ENCODE measurements at places on chromosomes 3 and 15.
A peak's percentile ranks its signal among the peaks of the same experiment; 100 is the strongest.

- no peak for DNase-seq
Observed at GRCh38 chr15:90413411-90414379, 25.7 kb downstream of the IQGAP1 start.

- DNase-seq, result no peak
Observed at GRCh38 chr15:43854801-43855200, 28.0 kb downstream of the WDR76 start.

DNA sequence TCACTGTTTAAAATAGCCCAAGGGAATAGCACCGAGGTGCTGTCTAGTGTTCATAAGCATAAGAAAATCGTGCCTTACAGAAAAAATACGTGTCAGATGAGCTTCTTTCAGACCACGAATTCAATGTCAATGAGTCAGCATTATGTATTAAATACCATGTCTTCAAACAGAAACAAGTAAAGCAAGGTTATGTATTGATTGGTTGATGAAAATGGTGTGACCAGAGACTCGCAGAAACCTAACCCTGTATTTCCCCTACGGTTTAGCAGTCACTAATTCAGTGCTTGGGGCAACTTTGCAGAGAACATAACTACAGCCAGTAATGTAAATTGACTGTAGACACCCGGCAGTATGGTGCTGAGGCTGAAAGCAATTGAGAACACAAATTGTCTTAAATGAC is 307.7 kb downstream of the IL5RA start:
- no peak for DNase-seq

- DNase-seq, result no peak
Observed at GRCh38 chr3:88188436-88188835, 38.7 kb downstream of the C3orf38 start.

DNA sequence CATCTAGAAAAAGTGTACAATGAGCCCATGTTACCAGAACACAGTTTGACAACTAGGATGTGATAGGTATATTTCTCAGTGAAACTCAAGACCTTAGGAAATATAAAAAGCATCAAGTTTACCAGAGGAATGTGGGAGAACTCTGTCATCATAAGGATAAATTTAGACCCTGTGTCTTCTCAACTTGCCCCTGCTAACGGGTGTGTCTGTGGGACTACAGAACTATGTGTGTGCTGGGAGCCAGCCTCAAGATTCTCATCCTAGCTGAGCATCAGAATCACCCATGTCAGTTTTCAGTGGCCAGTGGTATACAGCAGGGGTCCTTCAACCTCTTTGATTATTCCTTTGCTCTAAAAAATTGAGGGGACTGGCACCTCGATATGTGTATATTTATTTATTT is 393.3 kb downstream of the PLCL2 start:
- no peak for DNase-seq

DNA sequence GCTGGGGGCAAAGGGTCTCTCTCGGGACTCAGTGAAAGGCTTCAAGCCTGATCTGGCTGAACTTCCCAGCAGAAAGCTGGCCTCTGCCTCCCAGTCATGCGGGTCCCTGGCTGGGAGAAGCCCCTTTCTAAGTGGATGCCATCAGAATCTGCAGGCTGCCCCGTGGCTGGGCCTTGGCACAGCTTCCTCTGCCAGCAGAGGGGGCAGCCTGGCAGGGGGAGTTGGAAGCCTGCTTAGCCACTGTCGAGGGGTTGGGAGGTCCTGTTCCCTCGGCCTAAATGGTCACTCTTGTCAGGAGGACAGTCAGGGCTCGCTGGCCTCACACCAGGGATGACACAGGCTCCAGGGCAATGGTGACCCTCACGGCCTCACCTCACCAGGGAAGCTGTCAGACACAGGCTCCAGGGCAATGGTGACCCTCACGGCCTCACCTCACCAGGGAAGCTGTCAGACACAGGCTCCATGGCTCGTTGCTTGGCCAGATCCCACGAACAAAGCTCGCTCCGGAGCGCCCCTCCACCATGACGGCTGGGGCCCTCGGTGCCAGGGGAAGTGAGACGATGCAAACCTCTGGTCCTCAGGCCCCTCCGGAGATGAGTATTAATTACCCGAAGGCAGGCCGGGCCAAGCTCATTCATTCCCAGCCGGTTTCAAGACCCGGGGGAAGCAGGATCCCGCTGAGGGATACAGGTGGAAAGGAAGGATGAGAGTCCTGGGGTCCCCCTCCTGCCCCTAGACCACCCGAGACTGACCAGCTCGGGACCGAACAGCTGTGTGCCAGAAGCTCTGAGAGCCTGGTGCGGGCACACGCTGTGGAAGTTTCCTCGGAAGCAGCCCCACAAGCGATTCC is 151.0 kb downstream of the CHSY1 start:
- DNase-seq, result no peak

DNA sequence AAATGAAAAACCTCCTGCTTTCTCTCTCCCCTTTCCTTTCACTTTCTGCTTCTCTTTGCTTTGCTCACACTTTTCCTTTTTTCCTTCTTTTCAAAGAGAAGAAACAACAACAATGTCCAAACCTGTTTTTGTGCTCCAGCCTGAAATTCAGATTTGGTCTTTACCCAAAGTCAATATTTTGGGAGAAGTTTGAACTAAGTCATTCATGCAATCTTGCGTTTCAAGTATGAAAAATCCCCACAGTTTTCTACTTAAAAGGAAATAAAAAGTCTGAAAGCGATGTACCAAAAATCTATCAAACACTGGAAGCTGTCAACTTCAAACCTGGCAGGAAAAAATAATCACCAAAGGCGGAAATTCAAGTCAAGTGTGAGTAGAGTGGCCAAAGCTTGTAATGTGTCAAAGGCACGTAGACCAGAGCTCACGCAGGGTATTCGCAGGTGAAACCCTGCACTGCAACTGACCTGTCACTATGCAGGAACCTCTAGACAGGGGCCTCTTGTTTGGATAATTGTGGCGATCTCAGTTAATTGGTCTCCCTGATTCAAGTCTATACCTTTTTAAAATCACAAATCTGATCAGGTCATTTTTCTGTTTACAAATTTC is 118.8 kb upstream of the GALNT15 start:
- DNase-seq, result no peak

DNA sequence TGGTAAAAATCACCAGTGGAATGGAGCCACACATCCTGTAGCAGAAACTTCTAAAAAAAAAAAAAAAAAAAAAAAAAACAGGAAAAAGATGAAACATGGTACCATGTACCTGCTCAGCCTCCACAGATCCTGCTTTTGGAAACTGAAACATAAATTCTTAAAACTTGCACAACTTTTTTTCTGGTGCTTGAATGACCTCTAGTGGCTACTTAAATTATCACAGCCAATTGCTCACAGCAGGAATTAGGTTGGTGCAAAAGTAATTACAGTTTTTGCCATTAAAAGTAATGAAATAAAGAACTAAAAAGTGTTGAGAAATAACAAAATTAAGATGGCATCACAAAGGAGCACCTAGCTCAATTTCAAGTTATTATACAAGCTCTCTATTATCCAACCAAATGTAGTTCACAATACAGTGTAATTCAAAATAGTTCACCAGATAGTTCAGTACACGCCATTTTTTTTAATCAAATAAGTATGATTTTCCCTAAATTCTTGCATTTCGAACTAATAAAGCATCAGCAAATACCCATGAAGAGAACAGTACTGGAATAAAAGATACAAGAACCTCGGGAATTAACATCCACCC is 80.6 kb downstream of the ULK4 start:
- peak; percentile 31 for DNase-seq

- no peak for DNase-seq
Observed at GRCh38 chr15:85462029-85462428, 81.6 kb downstream of the AKAP13 start.

DNA sequence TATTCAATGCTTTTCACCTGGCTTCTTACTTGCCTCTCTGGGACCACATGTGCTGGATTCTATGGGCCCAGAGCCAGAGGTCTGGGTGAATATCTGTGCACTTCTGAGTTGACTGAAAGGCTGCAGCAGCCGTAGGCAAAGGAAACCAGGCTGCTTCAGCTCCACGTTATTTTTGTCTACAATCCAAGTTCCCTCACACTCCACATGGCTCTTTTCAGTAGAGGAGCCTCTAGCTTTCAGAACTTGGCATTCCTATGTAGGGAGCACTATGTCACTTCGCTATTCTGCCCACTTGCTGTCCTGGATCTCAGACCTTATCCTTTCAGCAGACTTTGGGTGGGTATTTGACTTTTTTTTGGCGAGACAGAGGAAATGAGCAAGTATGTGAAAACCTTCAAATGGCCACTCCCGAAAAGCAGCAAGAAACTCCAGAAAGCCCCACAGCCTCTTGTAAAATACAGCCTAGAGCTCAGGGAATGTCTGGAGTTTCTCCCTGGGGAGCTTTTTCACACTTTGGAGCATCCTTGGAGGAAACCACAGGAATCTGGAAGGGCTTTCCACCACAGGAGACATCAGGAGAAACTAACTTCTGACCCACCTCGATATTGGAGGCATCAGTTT is 80.9 kb downstream of the DUT start:
- no peak for DNase-seq

DNA sequence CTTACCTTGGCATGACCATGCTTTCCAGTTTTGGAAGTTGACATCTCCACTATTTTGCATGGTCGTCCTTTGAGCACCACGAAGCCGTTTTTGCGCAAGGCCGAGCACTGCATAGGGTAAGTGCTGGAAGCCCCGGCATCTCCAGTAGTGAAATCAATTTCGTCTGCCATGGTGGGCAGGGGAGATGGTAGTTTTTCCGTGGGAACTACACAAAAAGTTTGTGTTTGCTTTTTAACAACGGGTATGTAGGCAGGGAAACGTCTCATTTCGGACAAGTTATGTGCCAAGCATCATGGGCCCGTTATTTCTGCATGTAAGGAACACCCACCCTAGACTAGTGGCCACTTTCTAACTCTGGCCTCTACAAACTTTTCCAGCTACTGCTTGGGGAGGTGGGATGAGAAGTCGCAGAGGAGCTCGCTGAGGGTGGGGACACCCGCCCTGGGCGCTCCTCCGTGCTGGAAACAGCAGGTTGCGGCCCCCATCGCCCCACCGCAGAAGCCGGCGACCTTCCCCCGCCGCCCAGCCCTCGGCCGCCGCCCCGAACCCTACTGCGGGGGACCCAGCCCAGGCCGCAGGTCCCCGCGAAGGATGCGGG is 701 bp downstream of the EIF5A2 start:
- DNase-seq, result peak; percentile 36

GRCh38 chr15:78684657-78685056 is 43.6 kb upstream of the CHRNB4 start:
- DNase-seq, result no peak

- DNase-seq, result peak; percentile 45
Observed at GRCh38 chr3:119690043-119690656, 12.7 kb upstream of the CFAP91 start.

- DNase-seq, result no peak
Observed at GRCh38 chr15:85030301-85030929, 48.8 kb downstream of the PDE8A start.

- DNase-seq, result peak; percentile 94
Observed at GRCh38 chr3:50616003-50616769, 765 bp upstream of the MAPKAPK3 start.

- DNase-seq, result no peak
Observed at GRCh38 chr15:69583626-69584025, 131.0 kb downstream of the RPLP1 start.

DNA sequence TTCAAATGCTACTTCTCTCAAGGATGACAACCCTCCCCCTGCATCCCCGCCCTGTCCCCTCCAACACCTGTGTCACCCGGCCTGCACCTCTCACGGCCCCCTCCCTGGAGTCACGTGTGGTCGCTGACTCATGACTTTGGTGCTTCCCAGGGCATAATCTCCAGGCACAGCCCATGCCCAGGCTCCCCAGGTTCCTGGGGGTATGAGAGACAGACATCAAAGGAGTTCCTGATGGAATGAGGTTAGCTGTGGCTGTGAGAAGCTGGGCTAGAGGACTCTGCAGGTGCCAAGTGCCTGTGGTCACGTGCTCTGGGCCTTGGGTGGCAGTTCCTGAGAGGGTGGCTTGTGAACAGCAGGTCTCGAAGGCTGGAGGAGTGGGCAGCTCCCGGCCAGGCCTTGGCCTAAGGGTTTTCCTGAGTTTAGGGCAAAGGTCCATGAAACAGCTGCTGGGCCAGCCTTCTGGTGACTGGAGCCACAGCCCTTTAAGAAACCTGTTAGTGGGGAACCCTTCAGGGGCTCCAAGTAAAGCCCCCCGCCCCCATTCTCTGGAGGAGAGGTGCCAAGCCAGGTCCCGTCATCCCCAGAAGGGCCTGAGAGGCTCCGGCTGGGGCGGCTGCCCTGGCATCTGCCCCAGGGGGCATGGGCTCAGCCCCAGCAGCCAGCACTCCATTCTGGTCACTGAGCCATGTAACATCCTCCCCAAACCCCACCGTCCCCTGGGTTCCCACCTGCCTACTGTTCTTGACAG is 230.0 kb downstream of the XXYLT1 start:
- DNase-seq, result no peak

GRCh38 chr15:98009169-98009568 is 48.7 kb downstream of the ARRDC4 start:
- DNase-seq, result no peak

DNA sequence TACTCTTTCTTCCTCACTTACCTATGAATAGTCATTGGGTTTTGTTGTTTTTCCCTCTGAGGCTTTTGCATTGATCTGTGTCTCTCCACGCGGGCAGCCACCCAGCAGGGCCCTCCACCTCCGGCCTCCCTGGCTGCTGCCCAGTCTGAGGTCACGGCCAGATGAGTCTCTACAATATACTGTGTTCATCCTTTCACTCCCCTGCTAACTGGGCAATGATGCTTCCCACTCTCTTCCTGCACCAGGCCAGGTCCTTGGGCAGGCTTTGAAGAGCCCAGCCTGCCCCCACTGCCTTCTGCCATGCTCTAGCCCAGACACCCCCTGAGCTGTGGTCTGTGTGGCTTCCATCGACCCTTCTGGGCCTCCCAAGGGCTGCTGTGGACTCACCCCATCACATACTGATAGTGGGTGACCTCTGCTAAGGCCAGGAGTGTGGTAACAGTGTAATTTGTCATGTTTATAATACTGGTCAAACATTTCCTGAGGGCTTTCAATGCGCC is 18.0 kb downstream of the PDIA5 start:
- peak; percentile 64 for DNase-seq

DNA sequence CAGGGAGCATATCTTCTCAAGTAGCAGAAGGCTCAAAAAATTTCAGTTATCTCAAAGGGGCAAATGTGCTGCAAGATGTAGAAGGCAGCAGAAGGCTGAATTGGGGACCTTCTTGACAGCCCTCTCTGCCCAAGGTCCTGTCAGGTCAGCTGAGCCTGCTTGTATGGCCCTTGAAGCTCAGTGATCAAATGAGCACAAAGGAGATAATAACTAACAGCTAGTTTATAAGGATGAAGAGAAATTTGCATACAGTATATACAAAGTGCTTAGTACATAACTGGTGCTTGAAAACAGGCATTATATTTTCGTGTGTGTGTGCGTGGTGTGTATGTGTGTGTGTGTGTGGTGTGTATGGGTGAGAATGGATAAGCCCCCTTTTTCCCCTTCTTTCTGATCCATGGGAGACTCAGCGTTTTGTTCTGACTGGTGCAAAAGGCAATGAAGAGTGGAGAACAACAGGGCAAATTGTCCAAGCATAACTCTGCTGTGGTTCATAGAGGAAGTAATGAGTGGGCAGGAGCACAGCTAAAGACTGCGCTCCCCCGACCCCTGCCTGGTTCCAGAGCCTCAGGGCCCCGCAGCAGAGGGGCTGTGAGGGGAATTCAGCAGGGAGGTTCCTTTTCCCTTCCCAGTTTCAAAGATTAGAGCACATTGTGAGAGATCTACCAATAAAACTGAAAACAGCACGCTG is 356.8 kb upstream of the NR2F2 start:
- no peak for DNase-seq

All from HuH-7 (cell line).